Activated T-helper 1 cell treated with Interleukin-2 at 50 U/mL for 16 hours (primary cell): ENCODE measurements at places on chromosomes 12 and 14.

DNA sequence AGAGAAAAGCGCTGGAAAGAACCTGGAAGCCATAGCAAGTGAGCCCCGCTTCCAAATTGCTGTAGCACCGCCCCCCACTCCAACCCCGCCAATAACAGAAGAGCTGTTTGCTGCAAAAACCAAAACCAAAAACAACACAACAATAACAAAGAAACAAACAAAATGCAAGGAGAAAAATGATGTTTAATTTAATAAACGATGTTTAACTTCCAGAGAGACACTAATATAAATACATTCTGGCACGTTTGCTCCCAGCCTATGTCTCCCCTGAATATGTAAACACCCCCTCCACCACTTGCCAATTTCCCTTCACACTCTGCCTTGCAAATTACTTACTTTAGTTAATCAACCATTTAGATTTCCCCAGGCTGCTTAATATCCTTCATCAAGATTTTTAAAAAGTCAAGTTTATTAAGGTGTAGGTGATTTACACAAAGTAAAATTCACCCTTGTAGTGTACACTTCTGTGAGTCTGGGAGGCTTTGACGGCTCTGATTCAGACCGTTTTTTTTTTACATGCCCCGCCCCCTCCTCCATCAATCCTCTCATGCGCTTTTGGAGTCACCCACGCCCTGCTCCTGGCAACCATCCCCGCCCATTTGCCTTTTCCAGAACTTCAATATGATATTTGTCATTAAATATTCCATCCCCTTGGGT lies 482 bp upstream of the IFI27L2 start:
- DNase-seq, result no peak

DNA sequence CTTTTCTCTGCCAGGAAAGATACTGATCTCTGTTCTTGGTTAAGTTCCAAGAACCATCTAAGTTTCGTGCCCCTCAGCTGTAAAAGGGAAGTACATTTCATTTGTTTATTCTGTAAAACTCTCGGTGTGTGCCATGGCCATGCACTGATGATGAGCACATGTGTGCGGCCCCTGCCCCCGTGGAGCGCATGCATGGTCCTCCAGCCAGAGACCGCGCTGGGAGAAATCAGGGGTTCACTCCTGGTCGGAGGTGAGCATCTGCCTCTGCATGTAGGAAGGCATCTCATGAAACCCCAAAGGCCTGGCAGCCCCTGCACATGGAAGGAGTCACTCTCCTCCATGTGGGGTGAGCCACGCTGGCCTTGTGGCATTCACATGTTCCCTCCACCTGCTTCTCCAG lies 102.5 kb upstream of the RTL1 start:
- DNase-seq, result no peak

DNA sequence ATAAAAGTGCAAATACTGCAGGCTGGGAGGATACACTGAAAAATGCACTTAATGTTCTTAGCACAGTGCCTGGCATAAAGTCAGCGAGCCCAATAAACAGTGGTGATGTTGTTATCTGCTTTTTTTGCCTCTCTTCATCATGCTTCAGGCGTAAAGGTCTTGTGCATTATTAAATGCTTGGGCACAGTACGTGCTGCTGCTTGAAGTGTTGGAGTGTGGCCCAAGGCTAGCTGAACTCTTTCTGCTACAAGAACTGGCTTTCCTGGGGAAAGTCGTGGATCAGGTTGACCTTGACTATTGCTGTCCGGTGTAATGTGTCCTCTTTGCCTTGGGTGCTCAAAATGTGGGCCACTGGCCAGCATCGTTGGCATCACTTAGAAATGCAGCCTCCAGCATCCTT lies 43.0 kb downstream of the SMOC1 start:
- no peak for DNase-seq

DNA sequence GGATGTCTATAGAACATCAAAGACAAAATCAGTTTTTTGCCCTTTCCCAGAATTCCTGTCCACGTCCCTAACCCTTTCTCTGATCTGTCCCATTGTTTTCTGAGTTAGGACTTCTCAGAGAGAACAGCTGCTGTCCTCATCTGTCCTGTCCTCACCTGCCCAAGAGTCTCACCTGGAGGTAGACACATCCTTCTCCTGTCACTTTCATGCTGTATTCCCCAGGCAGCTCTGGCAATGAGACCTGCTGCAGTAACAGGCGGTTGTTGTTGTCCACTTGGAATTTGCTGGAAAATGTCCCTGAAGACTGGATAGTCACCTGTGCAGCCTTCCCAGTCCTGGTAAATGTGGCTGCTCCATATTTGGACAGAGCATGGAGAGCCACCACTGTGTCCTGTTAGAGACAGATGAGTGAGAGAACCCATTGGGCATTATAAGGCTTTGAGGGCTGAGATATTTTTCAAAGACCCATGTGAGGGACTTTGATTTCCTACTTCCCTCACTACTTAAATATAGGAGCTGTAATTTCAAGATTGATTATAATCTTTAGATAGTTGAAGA lies 43.2 kb downstream of the A2M start:
- DNase-seq, result no peak

DNA sequence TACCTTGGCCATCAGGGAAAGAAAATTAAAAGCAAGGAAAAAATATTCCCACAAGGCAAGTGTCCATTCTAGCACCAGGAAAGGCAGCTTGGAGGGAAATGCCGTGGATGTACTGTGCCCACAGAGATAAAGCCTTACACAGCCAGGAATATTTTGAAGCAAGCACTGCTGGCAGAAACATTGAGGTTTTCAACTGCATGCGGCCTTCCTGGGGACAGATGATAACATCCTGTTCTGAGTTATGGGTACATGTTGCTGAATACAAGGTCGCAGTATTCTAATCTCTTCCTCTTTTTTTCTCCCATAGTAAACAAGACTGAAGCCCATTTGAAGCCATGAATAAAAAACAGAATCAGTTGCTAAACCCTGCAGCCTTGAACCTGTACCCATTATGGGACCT lies 197.1 kb downstream of the BTG1 start:
- DNase-seq, result no peak
